Stimulated activated CD4-positive, alpha-beta T cell treated with anti-CD3 and anti-CD28 coated beads, Interleukin-1b, Interleukin-23, amount 100 ng/mL, for 24 hours (primary cell): ENCODE measurements at places on chromosomes 11 and 22.

- DNase-seq = no peak
Measured at GRCh38 chr22:50604256-50605001, 3.8 kb downstream of the MAPK8IP2 start.

DNA sequence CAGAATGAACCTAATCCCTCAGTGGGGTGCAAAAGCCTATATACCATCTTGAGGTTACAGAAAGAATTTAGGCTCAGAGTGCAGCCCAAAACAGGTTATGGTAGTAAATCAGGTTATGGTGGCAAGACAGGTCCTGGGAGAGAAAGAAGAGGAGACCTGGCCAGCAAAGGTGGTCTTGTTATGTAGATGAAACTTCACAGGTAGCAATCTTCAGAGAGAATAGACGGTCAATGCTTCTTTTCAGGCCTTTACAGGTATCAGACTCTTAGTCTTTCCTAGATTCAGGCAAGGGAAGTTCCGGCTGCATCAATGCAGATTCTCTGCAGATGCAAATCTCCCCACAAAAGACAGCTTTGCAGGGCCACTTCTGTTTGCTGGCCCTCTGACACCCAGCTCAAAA lies 45.8 kb upstream of the SORL1 start:
- DNase-seq = no peak

DNA sequence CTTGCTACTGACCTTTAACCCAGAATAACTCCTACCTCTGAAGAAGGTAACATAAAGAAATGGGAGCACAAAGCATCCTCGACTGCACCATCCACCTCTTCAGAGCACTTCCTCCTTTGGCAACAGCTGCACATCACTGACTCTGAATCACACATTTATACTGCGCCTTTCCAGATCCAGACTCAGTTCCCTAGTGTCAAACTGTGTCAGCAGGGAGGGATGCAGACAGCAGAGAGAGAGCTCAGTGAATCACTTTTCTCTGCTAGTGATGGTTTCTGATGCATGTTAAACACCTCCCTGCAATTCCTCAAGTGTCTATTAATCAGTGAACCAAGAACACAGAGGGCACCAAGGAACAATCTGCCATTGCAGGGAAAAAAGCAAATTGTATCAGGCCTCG lies 118.9 kb downstream of the PLEKHA7 start:
- no peak for DNase-seq

- no peak for DNase-seq
Measured at GRCh38 chr22:23685205-23685784, 5.5 kb upstream of the RGL4 start.

DNA sequence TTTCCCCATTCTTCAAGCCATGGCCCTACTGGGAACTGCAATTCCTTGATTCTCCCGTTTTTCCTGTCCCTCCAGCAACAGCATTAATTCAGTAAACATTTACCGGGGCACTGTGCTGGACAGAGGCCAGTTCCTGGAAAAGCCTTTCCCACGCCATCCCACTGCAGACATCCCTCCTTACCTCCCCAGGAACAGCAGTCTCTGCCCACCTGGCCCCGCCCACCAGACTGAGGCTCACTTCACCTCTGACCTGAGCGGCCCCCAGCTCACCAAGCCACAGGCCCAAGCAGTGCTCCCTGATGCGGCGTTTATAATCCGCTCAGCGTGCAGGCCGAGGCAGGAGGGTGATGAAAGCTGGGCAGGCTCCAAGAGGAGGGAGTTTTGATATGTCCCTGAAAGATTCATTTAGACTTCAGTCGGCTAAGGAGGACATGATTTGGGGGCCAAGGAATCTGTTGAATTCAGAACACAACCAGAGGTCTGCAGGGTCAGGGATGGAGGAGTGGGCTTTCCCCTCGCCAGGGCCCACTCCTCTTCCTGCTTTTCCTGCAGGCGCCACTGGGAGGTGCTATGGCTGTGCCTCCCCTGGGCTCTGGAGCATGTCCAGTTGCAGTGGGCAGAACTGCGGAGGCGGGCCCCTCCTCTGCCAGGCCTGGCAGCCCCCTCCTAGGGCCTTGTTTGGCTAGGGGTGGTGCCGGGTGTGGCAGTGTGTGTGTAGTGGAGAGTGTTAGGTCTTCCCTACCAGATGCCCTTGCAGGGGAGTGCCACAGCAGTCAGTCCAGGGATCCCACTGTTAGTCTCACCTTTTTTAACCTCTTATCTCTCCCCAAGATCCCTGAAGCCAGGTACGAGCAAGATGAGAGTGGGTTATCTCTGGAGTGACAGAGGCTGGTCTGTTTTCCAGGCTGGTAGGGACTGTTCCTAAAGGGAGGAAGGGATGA lies 1.4 kb upstream of the TAGLN start:
- no peak for DNase-seq

DNA sequence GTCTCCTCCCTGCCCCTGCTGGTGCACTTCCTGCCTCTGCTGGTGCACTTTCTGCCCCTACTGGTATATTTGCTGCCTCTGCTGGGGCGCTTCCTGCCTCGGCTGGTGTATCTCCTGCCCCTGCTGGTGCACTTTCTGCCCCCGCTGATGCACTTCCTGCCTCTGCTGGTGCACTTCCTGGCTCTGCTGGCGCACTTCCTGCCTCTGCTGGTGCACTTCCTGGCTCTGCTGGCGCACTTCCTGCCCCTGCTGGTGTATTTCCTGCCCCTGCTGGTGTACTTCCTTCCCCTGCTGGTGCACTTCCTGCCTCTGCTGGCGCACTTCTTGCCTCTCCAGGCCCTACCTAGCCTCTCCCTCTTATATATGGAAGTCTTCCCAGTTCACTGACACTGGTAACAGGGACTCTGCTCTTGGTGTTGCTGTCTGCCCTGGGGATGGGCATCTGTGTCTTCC lies 10.1 kb downstream of the MTFP1 start:
- DNase-seq = peak; percentile 33

DNA sequence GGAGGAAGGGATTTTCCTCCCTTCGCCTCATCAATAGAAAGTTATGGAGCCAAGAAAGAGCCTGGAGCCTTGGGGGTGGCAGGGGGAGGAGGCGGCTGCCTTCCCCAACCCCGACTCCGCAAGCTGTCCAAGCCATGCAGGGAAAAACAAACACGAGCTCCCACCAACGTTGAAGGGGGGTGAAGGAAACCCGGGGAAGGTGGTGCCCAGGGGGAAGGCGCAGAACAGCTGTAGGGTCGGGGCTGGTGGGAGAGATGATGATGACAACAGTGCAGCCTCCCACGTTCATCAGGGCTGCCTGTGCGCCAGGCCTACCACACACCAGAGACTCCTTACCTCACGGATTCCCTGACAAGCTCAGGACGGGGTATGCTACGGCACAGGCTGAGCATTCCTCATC lies 73.5 kb downstream of the SCUBE1 start:
- no peak for DNase-seq

GRCh38 chr22:24948356-24949202 lies 2.1 kb upstream of the LHFPL7 start:
- DNase-seq = no peak
